Right atrium auricular region (tissue), 2 donors: ENCODE measurements at places on chromosomes 3 and 15.

- no peak for DNase-seq
These were observed 25.3 kb downstream of the PLXNA1 start for GRCh38 chr3:127008236-127008635.

GRCh38 chr3:37456270-37456708 lies 281.9 kb upstream of the LRRFIP2 start:
- DNase-seq = peak; percentile 92

DNA sequence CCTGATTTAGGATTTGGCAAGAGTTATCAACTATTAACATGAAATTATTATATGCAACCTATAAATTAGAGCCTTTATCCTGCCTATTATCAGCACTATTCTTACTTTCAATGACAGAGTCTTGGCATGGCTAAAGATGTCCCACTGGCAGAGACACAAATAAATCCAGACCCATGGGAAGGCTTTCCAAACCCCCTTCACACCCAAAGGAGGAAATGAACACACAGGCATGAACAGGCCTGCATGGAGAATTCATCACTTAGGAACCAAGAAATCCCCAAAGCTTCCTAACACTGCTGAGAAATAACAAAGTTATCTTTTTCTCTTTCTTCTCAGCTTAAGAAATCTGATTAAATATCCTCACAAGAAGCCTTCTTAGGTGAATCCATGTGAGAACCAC lies 213.9 kb downstream of the OCA2 start:
- DNase-seq = no peak

DNA sequence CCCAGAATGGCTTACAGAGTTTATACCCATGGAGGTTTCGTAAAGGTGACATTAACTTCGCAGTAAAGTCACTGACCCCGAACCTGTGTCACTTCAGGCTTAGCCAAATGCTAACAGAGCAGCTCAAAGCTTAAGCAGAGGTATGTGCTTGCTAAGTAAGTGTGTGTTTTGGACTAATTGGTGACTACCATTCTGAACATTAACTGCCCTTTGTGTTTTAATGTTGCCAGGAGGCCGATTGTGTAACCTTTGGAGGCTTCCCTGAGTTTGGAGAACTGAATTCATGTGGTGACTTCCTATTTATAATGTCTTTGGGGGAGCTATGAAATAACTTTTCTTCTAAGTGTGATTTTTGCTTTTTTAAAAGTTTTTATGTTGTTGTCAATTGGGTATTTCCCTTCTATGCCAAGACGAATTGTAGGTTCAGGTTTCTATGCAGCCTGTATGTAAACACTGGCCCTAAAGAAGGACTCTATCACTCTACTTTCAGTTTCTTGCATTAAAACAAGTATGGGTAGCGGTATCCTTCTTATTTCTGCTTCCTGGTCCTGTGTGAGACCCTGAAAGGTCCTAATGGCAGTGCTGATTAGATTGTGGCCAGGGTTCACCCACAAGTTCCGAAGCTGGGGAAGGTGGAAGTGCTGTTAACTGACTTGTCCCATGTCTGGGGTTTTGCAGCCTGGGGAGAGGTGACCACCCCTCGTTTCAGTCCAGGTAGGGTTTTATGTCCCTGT lies 86.3 kb downstream of the IGF1R start:
- DNase-seq = no peak

- DNase-seq = no peak
These were observed 1.3 kb downstream of the FAM43A start for GRCh38 chr3:194686816-194687637.

- DNase-seq = no peak
These were observed 58.5 kb upstream of the FAM174B start for GRCh38 chr15:92714077-92714476.

- no peak for DNase-seq
These were observed 57.9 kb downstream of the STAG1 start for GRCh38 chr3:136694321-136694720.

DNA sequence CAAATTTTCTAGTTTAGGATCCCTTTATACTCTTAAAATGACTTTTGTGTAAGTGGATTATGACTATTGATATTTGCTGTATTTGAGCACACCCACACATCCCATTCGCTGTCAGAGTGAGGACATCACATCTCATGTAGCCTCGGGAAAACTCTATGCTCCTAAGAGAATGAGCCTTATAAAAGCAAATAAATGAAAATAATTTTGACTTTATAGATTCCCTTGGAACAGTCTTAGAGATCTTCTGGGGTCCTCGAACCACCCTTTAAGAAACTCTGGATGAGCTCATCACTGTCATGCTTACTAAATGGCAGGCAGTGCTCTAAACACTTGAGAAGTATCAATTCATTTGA lies 16.1 kb upstream of the EXOG start:
- no peak for DNase-seq

DNA sequence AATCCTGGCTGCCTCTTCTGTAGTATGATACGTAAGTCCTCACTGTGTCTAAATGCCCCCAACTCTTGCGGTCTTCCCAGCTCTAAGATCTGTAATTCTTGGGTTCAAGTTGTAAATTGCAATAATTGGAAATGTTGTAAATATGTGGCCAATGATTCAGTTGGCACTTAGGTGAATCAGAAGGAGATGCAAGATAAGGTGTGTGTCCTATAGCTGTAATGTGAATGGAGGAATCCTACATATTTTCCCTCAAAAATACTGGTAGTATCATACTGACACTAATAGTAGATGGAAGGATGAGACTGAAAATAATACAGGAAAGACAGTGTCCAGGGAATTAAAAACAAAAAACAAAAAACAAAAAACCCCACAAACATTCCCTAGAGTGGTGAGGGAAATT lies 3.5 kb upstream of the ST3GAL6 start:
- DNase-seq = no peak

GRCh38 chr15:41043276-41043951 lies 72.7 kb downstream of the INO80 start:
- no peak for DNase-seq

DNA sequence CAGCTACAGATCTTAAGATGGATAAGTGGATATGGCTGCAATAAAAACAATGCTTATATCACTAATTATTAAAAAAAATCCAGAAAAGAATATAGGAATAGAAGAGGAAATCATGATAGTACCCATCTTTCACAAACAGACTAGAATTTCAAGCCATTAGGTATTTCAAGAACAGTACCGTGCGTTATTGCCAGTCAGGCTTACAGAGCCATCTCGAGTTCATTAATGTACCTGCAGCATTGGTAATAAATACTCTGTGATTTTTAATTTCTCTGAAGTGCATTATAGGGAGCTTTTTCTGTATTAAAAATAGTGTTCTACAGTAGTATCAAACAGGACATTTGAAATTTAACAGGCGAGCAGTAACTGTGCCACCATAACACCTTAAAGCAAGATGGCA lies 35.7 kb downstream of the ST3GAL6 start:
- no peak for DNase-seq

DNA sequence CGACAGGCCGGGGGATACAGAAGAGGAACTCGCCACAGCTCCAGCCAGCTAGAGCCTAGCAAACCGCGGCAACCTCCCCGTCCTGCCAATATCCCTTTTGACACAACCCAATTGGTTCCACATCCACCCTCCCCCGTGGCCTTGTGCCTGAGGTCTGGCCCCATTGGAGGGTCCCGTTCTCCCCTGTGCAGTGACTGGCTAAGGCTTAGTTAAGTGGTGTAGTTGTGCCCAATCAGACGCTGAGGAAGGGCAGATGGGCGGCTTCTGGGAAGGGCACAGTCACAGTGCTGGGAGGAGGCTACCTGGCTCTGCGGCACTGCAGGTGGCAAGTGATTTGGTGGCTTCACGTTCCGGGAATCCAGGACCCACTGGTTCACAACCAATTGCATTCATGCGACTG lies 78.6 kb downstream of the SNRK start:
- no peak for DNase-seq

- DNase-seq = no peak
These were observed 73.1 kb upstream of the HES1 start for GRCh38 chr3:194062830-194063229.

- DNase-seq = no peak
These were observed 2.2 kb downstream of the EFHB start for GRCh38 chr3:19931767-19932188.

DNA sequence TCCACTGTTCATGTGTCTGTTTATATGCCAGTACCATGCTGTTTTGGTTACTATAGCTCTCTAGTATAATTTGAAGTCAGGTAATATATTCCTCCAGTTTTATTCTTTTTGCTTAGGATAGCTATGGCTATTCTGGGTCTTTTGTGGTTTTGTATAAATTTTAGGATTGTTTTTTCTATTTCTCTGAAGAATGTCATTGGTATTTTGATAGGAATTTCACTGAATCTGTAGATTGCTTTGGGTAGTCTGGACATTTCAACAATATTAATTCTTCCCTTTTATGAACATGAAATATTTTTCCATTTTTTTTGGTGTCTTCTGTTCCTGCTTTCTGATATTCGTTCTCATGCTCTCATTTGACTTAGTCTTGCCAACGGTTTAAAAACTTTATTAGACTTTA lies 39.6 kb downstream of the GREM1 start:
- no peak for DNase-seq

DNA sequence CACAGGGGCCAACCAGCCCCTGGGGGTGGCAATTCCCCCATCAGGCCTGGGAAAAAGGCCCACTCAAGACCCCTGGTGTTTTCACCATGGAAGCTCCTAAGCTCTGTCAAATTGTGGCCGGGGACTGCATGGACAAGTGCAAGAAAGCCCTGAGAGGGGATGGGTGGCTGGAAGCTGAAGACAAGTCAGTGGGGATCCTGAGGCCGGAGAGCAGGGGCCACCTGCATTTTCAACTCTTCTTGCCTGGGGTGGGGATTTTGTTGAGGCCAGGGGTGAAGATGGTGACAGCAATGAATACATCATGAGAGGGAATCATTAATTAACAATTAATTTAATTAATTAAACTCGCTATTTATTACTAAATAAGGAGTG lies 33.9 kb downstream of the FEM1B start:
- DNase-seq = no peak

DNA sequence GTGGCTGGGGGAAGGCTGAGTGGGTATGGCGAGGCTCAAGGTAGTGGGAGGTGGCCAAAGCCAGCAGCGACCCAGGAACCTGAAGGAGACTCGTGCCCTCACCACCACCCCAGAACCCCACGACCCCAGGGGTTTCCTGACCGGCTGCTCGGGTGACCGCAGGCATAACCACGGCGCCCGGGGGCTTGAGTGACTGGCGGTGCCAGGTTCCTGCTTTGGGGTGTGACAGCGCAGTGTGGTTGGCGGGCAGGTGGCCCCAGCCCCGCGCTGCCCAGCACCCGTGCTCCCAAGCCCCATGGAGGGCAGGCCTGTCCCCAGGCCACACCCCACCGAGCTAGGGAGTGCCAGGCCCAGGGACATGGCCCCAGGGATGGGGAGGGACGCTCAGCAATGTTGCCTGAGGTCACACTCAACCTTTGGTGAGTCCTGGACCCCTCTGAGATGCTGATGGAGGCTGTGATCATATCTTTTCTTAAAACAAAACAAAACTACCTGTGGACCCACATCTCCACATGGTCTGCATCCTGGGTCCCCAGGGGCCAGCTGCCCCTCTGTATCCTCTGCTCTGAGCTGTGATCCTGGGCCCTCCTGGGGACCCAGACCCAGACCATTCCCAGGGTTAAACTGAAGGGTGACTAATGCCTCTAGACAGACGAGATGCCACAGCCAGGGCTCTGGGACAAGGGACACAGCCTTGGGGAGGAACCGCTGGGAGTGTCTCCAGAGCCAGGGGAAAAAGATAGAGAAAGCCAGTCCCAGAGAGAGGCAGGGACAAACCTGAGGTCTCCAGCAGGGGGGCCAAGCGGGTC lies 13.0 kb downstream of the DNAJB8 start:
- no peak for DNase-seq

GRCh38 chr3:73623346-73623745 lies 1.4 kb downstream of the PDZRN3 start:
- DNase-seq = no peak

- DNase-seq = no peak
These were observed 18.5 kb upstream of the DPPA4 start for GRCh38 chr3:109355625-109356441.

GRCh38 chr15:83844742-83845141 lies 190.8 kb downstream of the ADAMTSL3 start:
- no peak for DNase-seq

DNA sequence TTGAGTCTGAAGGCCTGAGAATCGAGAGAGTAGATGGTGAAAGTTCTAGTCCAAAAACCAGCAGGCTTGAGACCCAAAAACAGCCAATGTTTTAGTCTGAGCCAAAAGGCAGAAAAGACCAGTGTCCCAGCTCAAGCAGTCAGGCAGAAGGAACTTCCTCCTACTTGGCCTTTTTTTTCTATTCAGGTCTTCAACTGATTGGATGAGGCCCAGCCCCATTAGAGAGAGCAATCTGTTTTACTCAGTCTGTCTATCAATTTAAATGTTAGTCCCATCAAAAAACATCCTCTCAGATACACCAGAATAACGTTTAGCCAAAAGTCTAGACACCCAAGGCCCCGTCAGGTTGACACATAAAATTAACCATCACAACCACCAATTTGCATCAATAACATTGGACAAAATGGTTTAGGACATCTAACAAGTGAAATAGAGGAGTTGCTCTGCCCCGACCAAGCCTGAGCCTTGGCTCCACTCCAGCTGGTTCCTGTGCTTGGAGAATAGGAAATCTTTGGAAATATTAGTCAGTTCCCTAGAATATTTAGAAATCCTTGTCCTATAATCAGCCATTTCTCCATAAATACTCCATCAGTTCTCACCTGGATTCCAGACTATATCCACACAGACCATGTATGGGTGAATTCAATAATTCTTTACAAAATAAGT lies 51.4 kb upstream of the LIPC start:
- no peak for DNase-seq

DNA sequence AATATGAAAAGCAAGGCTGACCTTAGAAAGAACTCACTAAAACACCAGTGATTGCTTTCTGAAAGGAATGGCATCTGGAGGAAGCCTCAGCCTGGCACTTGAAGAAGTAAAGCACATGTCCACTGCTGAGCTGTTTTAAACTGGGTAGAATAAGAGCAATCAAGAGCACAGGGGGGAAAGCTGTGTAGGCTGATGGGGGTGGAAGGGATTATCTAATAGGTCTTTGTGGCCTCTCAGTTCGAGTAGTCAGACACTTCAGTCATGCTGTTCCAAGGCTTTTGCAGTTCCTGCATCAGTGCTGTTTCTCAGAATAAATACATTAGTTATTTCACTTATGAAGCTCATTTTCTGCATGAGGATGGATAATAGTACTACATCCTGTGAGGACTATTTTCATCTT lies 22.6 kb downstream of the CCDC191 start:
- no peak for DNase-seq
